ENCODE measurements at places on chromosomes 7 and 10.

- DNase-seq: peak; percentile 68
These were observed 7.1 kb downstream of the SHH start for GRCh38 chr7:155804897-155805825.

GRCh38 chr10:60403168-60403873, 13.6 kb upstream of the ANK3 start:
- DNase-seq: no peak

- no peak for DNase-seq
These were observed 56.5 kb downstream of the CTTNBP2 start for GRCh38 chr7:117816727-117817126.

- DNase-seq: peak; percentile 66
These were observed 100.9 kb upstream of the PDLIM1 start for GRCh38 chr10:95391581-95392216.

- no peak for DNase-seq
These were observed 666 bp downstream of the HNRNPF start for GRCh38 chr10:43408331-43408709.

Data from fibroblast of skin of back (primary cell).